ENCODE measurements at places on chromosomes 1 and 21. TPM values are rescaled to one million over a fixed set of nuclear protein-coding genes. Genes with fewer than 3 reads are reported as not detected.

DNA sequence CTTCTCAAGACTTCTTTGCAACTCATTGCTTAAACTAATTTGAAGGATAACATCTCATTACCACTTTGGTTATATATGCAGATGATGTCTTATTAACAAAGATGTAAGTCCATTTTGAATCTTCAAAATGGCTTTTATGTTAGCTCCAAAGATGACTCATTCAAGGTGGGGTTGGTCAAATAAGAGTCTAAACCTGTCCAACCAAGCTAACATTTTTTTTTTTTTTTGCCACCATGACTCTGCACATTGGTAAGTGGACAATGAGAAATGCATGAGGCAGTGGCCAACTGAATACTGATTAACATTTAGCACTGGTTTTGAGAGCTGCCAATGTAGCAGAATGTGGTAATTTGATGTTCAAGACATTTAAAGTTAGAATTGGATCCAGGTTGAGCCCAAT is 278 bp upstream of the KRTAP27-1 start:
- no peak for DNase-seq

DNA sequence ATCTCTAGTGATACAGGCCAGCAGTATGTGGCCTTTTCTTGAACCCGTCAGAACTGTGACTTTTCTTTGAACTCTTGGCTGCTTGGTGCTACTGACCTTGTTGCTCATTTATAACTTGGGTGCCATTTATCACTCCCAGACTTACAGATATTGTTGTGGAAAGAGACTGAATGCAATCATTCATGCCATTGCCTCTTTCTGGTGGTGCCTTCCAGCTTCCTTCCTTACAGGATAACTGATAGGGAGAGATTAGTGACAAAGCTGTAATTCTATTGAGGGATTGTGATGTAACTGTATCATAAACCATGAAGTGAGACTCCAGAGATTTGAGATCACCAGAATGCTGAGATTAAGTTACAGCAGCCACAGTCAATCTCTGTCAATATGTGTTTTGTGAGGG is 256.5 kb downstream of the USP25 start:
- DNase-seq: no peak

DNA sequence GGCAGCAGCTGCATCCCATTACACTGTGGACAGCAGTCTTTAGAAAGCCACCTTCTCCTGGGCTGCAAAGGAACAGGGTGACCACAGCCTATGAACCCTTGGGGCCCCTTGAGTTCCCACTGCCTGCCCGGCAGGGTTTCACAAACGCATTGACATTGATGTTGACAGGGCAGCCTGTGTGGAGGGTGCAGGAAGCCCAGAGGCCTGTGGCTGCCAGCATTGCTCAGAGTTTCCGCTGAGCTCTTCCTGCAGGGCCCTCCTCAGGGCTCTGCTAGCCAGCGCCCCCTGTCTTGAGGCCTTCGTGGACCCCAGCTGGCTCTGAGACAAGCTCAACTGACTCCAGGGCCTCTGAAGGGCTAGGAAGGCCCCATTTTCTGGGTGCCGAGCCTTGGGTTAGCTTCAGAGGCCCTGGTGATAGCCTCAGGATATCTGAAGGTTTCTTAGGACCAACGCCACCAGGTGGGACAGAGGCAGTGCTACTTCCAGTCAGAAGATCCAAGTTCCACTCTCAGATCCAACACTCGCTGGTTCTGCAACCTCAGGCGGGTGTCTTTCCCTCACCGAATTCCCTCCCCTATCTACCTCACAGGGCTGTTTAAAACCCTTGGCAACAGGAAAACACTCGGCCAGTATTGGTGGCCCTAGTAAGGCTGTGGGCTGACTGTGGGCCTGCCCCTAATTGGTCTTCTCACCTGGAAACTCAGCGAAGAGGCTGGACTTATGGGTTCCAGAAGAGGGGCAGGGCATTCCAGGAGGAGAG is 27.2 kb upstream of the EPS8L3 start:
- DNase-seq: no peak

AK5 gene
- not detected for total RNA-seq
